ENCODE measurements at places on chromosomes 5 and 9.
A peak's percentile ranks its signal among the peaks of the same experiment; 100 is the strongest.

- peak; percentile 52 for DNase-seq
Measured at GRCh38 chr5:14071433-14071832, 71.7 kb upstream of the TRIO start.

DNA sequence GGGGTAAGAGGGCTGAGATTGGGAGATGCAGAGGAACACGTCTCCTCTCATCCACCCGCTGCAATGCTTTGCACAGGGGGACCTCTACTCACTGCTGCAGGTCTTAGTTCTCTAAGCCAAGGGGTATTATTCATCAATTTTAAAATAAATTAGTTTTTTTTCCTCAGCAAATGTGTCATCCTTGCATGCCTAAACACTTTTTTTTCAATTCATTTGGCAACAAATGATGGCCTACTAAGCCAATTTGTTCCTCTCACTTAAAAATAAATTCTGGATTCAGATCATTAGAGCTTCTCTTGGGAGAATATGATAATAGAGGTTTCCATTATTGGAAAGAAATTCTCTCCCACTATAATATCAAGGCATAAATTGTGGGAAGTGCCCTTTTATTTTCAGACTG is 338.3 kb downstream of the IRX1 start:
- DNase-seq, result no peak

DNA sequence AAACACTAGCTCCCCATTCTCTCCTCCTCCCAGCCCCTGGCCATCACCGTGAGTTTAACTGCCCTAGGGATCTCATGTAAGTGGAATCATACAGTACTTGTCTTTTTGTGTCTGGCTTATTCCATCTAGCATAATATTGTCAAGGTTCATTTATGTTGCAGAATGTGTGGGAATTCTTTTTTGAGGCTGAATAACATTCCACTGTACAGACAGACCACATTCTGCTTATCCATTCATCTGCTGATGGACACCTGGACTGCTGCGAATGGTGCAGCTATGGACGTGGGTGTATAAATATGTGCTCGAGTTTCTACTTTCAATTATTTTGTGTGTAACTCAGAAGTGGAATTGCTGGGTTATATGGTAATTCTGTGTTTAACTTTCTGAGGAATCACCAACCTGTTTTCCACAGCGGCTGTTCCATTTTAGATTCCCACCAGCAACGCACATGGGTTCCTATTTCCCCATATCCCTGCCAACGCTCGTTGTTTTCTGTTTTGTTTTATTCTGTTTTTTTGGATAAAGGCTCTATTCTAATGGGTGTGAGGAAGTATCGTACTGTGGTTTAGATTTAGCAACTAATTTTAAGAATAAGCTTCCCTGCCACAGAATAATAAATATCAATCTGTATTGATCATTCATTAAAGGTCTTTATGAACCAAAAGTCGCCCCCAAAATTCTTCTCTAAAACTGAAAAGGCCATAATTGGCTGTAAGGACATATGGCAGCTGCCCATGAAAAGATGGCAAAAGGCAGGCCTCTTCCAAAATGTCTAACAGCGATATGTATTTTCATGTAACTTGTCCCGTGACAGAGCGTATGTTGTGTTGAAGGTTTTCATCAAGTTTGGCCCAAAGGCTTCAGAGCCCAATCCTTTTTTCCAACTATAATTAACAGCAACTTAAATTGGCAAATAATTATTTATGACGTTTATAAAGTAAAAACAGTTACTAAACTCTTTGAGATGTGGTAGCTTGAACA is 70.3 kb downstream of the DAP start:
- DNase-seq, result peak; percentile 71

- DNase-seq, result peak; percentile 69
Measured at GRCh38 chr5:178496642-178497041, 93.6 kb downstream of the COL23A1 start.

DNA sequence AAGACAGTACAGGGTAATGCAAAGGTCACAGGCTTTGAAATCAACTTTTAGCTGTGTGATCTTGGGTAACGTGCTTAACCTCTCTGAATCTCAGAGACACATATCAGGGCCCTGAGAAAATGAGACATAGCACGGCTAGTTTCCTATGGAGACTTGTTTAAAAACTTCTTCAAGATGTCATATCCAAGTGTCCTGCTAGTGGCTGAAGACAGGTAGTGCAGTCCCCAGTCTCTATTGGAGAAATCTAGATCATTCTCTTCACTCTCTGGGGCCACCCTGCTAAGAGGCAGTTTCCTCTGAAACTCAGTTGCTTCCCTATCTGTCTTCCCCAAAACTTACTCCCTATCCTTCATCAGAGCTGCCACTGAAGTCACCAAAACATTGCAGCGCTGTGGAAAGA is 30.3 kb upstream of the GRXCR2 start:
- DNase-seq, result no peak

DNA sequence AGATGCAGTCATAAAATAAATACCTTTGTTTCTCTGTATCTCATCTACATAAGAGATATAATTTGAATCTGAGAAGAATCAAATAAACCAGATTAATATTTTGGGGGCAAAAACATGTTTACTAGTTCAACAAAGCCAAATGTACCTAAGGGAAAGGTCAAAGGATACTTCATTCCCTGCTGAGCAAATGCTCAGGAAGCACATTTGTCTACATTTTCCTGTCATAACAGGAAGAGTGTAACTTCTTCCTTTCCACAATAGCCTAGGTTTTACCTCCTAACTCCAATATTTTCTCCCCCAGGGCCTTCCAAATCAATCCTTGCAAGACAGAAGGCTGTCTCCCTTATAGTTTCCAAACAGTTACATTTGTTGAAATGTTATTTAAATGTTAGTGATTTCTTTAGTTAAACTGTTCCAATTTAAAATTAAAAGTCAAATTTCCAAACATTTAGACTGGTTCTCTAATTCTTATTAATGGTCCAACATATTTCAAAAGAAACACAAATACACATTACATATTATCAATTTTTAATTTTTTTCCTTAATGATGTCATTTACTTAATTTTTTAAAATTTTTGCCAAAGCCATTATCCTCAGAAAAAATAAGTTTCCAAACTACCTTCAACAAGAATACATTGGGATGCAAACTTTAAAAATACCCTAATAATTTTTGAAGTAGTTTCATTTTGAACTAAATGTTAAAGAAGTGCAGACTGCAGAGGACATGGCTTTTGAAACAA is 67.8 kb downstream of the MEF2C start:
- DNase-seq, result no peak

GRCh38 chr9:93316726-93317494 is 133.0 kb downstream of the WNK2 start:
- DNase-seq, result no peak

- peak; percentile 25 for DNase-seq
Measured at GRCh38 chr5:73215531-73215890, 42.5 kb downstream of the TMEM174 start.

DNA sequence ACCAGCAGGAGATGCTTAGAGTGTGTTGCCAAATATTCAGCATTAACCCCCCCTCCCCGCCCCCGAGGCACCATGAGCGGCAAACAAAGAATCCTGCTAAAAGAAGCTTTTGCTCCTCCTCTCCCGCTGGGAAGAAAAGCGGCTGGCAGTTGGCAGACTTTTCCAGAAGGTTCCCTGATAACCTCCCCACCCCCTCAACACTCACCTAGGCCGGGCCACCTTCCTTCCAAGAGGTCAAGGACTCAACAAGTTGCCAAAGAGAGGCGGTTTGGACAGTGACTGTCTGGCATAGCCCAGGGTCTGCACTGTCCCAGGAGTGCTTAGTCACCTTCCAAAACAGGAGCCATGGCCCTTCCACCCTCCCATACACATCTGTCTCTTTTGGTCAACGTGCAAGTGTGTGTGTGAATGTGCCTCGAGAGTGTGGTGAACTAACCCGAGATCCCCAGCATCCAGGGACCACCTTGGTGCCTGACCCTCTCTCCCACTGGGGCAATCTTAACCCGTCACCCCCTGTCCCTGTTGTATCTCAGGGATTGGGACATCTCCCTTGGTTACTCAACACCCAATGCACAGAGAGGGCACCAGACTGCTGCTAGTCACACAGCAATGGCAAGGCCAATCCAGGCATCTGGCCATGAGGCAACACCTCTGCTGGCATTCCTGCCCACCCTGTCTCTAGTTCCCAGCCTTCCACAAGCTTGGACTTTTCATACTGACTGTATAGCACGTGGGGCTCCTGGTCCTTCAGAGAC is 18.9 kb downstream of the CAMK2A start:
- no peak for DNase-seq

- DNase-seq, result no peak
Measured at GRCh38 chr5:148833122-148833521, 6.7 kb downstream of the ADRB2 start.

DNA sequence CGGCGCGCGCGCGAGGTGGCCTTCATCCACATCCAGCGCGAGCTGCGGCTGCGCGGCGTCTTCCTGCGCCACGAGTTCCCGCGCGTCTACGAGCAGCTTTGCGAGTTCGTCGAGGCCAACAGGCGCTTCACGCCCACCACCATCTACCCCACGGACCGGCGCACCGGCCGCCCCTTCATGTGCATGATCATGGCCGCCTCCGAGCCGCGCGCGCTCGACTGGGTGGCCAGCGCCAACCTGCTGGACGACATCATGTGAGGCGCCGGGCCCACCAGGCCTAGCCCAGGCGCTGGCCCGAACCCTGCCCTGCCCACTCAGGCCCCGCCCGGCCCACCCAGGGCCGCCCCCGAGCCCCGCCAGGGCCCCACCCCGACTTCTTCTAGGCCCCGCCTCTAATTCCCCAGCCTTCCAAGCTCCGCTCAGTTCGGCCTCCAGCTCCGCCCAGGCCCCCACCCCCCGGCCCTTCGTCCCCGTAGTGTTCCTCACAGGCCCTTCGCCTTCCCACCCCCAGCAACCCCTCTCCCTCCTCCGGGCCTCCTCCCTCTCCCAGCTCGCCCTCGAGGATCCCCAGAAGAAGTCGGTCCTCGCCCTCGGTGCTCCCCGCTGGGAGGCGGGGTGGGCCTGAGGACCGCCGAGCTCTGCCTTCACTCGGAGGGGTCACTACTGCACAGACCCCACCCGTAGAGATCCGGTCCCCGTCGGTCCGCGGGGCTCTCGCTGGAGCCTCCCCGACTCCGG is 2.0 kb upstream of the PHPT1 start:
- DNase-seq, result peak; percentile 80

DNA sequence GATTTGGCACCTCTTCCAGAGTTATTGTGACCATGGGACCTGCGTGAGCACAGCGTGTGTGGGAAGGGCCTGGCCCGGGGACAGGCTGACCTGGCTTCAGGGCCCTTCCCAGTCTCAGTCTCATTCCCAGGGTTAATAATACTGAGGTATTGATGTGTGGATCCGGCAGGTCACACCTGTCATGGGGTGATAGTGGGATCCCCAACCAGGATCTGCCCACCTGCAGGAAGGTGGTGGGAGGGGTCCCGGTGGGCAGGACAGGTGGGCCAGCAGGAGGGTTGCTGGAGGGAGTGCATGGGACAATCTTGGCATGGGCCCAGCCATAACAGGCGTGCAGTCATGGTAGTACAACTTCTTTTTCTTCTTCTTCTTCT is 55.4 kb downstream of the COL15A1 start:
- DNase-seq, result no peak

DNA sequence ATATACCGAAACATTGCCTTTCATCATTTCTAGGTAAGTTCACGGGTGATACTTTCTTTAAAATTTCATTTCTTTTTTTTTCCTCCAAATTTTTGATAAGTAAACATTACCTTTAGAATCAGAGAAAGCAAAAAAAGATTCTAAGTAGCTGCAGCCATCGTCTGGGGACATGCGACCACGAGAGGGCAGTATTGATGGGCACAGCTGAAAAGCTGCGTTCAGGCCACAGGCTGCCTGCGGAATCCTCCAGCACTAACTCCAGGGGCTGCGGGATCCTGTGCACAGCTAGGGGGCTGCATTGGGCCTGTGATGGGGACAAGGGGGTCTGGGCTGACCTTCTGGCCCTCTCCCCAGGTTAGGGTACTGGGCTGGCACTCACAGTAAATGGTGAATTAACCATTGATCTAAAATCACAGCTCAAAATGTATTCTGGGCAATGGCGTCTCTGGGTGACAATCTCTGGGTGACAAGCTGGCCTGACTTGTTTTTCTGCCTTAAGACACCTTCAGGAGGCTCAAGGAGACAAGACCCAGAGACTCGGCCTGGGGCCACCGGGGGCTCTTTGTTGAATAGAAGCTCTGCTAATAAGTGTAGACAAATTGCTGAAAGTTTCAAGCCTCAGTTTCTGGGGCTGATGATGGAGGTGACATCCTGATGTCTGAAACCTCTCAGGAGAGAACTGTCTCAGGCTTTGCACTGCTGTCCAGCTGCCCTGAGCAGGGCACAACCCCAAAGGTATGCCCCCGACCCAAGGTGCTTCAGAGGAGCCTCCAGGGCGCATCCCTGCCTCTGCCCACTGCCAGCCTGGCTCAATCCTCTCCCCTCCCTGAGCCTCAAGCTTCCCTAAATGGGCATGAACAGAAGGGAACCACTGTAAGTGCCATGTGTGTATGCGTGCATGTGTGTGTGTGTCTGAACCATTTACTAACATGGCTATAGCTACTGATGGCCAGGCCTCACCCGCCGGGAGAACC is 44.3 kb upstream of the SARDH start:
- peak; percentile 55 for DNase-seq

DNA sequence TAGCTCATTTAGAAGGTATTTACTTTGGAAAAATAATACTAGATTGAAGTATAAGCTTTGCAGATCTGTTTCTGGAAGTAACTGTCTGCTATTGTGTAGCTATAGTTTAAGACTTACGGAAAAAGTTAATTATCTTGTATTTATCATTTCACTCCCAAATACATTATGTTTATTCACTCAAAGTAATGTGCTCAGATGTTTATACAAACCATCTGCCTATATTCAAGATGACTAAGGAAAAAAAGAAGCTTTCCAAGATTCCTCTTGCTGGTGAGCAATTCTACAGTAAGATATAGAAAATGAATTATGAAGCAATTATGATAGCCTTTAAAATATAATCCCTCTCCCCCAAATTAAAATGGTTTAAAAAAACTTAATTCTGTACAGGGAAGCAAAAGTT is 137.9 kb downstream of the KIAA0825 start:
- no peak for DNase-seq

DNA sequence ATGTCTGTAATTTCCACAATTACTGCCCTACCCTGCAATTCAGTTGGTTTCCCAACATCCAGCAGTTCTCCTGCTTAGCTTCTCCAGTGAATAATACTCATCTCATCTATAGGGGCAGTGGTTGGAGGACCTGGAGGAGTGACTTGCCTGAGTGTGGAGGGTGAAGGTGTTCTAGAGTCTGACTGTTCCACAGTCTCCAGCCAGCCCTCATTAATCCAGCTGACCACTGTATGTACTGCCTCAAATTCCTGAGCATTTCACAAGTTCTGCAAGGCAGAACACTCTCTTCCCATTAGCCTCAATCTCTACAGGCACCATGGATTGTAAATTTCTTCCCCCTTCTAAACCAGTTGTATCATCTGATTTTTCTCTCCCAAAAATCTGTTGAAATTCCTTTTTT is 147.4 kb upstream of the NFIL3 start:
- no peak for DNase-seq

GRCh38 chr5:88831816-88832215 is 51.2 kb downstream of the MEF2C start:
- DNase-seq, result no peak

Measured in fibroblast of upper back skin (primary cell).